ENCODE measurements at places on chromosomes 6 and 20.

- DNase-seq, result no peak
Measured at GRCh38 chr6:94213226-94213625, 793.9 kb upstream of the EPHA7 start.

DNA sequence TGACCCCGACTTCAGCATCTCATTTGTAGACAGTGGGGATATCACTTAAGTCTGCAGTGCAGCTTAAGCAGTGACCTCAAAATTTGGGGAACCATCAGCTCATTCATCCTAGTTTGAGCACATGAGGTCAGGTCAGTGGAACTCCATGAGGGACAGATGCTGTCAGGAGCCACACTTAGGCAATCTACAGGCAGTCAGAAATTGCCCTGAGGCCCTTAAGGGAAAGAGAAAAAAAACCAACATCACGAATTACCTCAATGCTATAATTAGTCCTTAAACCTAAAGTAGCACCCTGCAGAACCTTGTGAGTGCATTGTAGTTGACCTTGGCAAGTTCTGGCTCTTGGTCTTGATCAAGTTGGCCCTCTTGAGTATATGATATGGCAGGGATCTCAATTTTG lies 21.1 kb downstream of the TMEM74B start:
- no peak for DNase-seq

- no peak for DNase-seq
Measured at GRCh38 chr6:124970763-124971162, 8.5 kb downstream of the RNF217 start.

DNA sequence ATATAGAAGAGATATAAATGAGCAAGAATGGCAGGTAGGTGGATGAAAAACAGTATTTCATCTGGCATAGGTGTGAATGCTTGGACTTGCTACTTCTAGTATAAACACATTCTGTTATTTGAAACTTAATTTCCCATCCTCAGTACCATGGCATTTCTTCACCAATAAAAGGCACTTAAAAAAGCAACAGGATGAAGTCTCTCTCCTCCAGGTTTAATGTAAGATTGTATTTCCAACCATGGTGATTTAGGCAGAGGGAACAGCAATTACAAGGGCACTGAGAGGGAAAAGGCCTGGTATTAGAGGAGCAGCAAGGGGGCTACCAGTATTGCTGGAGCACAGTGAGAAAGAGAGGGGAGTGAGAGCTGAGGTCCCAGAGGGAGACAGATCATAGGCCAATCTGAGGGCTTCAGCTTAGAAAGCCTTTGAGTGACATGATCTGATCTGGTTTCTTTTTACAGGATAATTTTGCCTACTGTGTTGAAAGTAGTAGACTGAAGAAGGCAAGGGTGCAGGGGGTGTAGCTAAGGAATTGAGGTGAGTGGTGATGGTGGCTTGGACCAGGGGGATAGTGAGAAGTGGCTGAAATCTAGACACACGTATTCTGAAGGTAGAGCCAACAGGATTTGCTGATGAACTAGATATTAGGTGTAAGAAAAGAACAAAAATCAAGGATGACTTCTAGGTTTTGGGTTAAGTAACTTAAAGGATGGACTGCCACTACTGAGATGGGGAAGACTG lies 67.8 kb upstream of the SMIM29 start:
- no peak for DNase-seq

GRCh38 chr6:28712982-28713381 lies 187.3 kb downstream of the GPX5 start:
- DNase-seq, result no peak

- DNase-seq, result no peak
Measured at GRCh38 chr6:136920671-136921380, 1.3 kb upstream of the SLC35D3 start.

DNA sequence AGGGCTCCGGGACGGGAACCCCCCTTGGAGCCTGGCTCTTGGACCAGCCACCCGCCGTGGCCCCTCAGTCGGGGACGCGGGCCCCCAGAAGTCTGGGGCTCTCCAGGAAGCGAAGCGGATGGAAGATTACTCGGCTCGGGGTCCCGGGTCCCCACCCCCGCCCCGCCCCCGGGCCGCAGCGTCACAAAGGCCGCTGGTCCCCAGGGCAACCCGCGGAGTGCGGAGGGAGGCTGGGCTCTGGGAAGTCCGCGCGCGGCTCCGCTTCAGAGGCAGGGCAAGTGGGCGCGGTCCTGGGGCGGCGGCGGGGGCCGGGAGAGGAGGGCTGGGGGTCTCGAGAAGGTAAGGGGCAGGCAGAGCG lies at the start of gene FNDC11:
Gene FNDC11 (plus strand): TSS at position 227 of the 358 bp plus-strand sequence. CDS start 1,505 bp downstream, outside the sequence.
- no peak for DNase-seq

- DNase-seq, result no peak
Measured at GRCh38 chr6:57421503-57421902, 104.1 kb downstream of the PRIM2 start.

- no peak for DNase-seq
Measured at GRCh38 chr6:41182069-41183034, 18.6 kb downstream of the TREML2 start.

DNA sequence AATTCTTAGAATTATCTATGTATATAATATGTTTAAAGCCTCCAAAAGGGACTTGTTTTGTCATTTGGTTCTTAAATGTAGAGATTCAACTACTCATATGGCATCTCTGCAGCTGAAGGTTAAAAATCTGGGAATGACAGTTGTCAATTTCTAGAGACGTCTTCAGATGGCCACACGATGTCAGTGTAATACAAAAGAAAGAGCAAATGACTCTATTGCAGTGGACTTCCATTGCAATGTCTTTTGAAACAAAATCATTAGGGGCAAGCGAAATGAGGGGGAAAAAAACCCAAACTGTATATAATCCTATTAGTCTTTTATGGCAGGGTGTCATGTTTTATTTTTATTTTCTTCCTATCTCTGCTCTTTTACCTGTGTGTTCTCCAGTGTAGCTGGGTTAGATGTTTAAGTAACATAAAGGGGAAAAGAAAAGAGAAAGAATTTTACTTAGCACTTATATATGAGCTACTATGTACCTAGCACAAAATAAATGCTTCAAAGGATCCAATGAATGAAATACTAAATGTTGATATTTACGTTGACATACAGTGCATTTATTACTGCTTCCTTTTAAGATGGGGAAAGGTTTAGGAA lies 26.2 kb downstream of the CCN2 start:
- no peak for DNase-seq

DNA sequence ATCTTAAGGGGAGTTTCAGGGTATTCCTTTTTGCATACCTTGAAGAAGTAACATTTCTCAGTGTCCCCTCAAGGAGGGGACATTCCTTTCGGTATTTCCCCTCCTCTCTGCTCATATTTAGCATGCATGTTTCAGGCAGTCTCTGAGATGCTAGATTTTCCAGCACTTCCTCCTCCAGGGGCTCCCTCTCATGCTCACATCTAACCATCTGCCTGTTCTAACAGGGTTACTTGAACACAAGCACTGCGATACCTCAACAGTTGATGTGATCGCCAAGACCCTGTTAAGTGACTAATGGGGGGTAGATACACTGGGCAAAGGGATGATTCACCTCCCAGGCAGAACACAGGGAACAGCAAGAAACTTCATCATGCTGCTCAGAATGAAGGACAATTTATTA lies 12.9 kb upstream of the MCM3 start:
- DNase-seq, result no peak

DNA sequence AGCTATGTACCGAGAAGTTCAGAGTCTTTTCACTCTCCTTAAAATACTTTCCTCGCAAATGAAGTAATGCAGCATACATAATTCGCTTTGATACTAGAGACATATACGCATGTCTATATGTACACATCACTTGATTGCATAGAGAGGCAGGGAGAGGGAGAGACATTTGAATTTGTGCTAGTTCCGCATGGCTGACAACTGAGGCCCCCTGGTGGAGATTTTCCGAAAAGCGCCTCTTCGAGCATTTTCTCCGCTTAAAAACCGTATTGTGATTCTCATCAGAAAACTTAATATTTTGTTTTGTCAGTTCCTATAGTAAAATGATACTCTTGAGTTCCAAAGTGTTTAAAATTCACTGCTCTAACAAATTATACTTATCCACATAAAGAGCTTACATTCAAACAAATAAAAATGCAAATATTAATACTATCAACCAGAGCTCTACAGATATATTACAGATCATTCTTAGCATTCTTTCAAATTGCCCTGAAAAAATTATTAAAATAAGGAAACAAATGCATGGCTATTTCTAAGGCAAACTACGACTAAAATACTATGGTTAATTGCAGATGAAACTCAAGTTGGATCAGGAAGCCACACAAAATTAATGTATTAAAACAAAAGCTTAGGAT lies 637 bp downstream of the MYLK4 start:
- peak; percentile 55 for DNase-seq

DNA sequence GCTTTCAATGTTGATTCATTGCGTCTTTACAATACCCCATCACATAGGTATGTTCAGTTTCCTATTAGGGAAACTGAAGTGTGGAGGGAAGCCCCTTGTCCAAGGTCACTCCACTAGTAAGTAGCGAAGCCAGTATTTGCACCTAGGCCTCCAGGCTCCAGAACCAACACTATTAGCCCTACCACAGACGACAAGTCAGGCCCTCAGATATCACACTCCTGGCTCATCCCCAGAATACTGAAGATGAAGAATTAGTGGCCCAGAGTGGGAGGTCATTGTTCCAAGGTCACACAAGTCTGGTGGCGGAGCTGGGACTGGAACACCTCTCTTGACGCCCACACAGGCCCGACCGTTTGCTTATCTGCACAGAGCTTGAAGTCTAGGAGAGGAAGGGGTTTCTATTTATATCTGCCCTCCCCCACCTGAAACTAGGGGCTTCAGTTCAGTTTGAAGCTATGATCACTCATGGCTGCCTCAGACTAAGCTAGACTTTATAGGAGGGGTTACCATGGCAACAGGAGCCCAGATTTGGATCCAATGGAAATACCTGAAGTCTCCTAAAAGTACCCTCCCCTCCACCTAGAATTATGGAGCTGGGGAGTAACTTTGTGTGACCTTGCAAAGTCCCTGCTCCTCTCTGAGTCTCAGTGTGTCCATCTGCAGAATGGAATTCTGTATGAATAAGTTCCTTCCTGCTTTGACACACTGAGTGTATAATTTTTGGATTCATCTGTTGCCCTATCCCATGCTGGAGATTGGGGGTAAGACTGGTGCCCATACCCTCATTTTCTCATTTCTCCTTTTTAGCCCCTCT lies 2.2 kb downstream of the SNTA1 start:
- no peak for DNase-seq

DNA sequence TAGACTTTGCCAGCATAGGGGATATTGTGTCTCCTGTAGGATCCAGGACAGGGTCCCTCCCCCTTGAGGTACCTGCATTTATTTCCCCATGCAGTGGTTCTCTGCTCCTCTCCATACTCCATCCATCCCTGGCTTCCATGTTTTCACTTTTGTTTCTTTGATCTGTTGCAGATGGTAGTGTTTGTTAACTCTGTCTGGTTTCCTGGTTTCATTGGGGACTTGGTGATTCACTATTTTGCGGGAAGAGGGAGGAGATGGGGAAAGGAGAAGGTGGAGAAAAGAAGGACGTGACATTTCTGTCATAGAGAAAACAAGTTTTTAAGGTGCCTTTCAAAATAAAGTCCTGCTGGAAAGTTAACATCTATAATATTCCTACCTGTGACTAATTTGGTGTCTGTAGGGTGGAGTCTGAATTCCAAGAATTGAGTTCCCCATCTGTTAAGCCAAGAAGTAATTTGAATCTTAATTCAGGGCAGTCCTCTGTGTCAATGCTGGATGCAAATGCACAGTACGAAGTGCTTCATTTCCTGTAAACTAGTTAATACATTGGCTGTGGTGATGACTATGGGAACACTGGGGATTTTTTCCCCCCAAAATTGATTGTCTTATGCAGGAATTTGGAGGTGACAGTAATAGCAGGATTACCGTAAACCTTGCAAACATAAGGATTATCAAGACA lies 6.9 kb upstream of the RNF144B start:
- no peak for DNase-seq

GRCh38 chr6:98477231-98477630 lies 357.1 kb upstream of the POU3F2 start:
- DNase-seq, result no peak

- no peak for DNase-seq
Measured at GRCh38 chr6:37679539-37680476, 17.9 kb downstream of the MDGA1 start.

DNA sequence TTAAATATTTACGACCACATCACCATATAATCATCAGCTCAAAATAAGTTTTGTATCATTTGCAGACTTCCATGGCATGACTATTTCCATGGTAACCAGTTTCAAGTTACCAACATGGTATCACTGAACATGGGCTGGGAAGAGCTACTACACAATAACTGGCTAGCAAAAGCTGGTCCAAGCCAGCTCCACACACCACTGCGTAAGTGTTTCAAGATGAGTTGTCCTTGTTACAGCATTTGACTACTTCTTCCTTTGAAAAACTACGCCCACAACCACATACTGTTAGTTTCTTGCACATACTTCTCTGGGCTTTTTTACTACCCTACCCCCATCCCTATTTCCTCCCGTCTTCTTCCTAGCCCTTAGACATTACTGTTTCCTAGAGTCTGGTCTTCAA lies 8.5 kb downstream of the CD164 start:
- DNase-seq, result no peak

DNA sequence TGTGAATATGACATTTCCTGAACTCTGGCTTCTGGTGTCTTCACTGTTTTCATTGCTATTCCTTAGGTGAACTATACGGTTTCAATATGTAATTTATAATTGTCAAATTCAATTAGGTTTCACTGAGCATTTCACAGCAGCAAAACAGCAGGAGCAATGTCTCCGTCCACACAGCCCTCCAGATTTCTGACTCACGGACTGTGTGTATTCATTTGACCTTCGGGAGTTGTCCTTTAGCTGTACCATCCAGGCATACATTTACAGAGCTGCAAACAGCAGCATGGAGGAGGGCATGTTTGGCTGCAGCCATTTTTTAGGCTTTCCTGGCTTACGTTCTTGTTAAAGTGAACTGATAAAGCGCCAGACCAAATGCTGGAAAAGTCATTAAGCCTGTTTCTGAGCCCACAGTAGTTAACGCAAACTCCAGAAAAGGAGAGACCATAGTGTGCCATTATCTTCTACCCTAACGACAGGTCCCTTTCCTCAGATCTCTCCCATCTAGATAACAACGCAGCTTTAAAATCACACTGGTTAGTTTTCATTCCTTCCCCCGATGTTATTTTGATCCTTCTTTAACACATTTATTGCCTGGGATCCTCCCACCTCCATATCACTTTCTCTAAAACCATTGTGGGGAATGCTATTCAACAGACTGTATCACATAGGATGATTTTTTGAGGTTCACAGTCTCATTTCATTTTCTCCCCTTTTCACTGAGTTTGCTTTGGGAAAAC lies 18.3 kb downstream of the FOXC1 start:
- no peak for DNase-seq

DNA sequence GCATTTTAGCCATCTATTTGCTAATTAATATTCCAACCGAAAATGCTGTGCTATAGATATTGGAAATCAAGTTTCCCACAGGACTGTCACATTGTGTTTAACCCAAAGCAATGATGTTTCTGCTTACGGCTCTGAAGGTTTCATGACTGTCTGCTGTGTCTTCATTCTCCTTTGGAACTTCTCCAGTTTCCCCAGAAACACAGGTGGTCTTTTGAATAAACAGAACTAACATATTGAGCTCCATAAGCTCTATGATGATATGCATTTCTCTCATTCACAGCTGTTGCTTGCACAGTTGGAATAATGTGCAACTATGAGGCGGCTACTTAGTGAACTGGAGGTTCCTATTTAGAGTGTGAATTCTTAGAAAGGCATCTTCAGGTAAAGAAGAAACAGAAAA lies 266.0 kb upstream of the ID4 start:
- no peak for DNase-seq

GRCh38 chr6:63269470-63269869 lies 50.3 kb downstream of the LGSN start:
- DNase-seq, result no peak
